ENCODE measurements at places on chromosomes 3 and 15.
A peak's percentile ranks its signal among the peaks of the same experiment; 100 is the strongest.

DNA sequence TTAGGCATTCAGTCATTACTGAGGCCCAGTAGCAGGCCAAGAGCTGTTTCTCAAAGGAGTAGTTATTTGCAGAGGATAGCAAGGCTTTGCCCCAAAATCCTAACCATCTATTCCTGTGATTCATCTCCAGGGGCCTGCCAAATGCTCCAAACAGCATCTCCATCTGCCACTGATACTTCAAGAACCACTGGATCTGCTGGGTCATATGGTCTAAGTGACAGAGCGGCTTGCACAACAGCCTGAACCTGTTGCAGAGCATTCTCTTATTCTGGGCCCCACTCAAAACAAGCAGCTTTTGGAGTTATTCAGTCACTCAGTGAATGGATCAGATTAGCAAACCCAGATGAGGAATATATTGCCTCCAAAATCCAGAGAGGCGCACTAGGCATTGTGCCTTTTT is 68.8 kb upstream of the ALDH1A3 start:
- no peak for DNase-seq

GRCh38 chr3:197256836-197257444 is 41.5 kb downstream of the DLG1 start:
- peak; percentile 60 for DNase-seq

- no peak for DNase-seq
Measured at GRCh38 chr3:113626503-113627371, 69.7 kb downstream of the USF3 start.

DNA sequence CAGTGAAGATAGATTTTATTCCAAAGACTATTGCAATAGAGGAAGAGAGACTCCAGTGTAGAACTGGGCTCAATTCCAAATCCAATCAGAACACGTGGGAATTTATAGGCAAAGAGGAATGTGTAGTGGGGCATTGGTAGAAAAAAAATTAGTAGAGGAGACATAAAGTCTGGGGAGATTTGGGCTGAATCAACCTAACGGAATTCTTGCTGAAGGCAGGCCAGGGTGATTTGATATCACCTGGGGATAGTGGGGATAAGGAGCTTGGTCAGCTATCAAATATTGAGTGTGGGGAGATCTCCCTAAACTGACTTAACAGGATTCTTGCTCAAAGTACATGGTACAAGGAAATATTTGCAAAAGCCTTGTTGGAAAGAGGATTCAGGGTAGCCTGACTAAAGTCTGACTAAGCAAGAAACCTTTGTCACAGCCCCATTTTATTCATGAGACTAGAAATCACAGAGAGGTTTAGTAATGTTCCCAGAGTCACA is 29.6 kb downstream of the SST start:
- DNase-seq = no peak

DNA sequence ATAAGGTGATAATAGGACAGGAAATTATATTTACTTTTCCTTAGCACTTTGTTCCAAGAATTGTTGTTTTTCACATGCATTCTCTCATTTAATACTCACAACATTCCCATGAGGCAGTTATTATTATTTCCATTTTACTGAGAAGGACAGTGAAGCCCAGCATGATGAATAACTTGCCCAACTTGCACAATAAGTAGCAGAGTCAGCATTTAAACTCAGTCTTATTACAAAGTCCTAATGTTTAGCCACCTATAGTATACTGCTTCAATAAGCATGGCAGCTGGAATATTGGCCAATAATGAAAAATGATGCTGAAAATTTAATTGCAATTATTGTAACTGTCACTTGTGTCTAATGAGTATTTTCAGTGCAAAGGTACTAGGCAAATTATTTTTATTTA is 45.7 kb downstream of the SYNPR start:
- DNase-seq = no peak

DNA sequence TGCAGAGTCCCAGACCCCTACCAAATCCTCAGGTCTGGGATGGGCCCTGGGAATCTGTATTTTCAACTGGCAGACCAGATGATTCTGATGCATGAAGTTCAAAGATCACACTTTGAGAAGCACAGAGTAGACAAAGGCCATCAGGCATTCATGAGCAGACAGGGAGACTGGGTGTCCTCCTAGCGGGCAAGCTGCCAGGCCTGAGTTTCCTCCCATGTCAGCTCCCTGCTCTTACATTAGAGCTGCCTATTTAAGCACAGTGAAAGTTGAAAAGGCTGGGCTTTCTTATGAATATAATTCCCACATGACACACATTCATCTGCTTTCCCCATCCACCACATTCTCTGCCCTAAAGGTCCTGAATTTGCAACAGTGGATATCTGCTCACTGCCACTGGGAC is 14.0 kb downstream of the CAPN3 start:
- DNase-seq = no peak

GRCh38 chr3:143529018-143529478 is 319.2 kb downstream of the SLC9A9 start:
- DNase-seq = no peak

DNA sequence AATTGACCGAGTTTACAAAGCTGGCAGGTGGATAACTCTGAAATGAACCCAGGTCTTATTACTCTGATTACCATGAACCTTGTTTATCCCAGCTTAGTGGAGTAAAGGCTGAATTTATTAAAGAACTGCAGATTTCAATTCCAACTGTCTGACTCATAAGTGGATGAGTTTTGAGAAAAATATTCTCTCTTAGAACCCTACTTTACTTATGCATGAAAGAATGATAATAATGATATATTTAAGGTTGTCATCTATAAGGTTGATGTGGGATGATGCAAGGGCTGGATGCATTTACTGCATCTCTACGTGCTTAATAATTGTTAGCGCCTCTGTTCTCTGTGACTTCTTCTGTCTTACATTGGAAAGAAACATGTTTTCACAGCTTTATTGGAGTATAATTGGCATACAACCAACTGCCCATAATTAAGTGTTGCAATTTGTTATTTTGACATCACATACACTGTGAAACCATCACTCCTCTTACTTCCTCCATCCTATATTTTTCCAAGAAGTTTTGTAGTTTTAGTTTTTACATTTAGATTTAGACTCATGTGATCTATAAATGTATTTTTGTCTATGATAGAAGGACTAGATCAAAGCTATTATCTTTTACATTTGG is 771.2 kb upstream of the ARRDC4 start:
- no peak for DNase-seq

GRCh38 chr3:136544532-136544931 is 207.6 kb downstream of the STAG1 start:
- no peak for DNase-seq

DNA sequence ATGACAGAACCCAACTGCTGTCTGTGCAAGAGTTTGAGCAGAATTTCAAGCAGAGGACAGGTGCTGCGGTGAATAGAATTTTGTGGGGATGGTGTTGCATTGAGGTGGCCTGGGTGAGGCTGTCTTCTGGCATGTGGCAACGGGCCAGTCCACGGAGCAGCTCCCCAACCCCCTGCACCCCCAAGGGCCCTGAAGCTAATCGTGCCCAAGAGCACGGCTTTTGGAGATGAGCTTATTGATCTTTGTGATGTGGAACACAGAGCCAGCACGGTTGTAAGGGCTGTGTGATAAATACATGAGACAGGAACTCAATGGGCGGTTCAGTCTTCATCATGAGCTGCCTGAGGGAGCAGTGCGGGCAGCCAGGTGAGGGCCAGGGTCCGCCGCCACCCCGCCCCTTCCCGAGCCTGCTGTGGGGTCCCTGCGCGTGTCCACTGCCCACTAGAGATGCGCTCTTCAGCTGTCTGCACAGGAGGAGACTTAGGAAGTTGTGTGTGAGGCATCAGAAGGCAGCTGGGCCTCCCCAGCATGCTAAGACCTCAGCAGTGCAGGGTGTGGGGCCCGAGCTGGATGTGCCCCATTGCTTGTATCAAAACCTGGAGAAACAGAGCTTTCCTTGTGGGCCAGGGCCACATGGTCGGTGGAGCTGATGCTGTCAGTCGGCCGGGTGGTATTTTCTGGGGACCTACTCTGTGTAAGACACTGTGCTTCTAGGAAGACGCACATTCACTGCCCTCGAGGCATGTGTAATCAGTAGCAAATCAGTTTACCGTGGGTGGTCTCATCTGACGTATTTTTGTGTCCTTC is 90.5 kb downstream of the CHRNA7 start:
- no peak for DNase-seq

DNA sequence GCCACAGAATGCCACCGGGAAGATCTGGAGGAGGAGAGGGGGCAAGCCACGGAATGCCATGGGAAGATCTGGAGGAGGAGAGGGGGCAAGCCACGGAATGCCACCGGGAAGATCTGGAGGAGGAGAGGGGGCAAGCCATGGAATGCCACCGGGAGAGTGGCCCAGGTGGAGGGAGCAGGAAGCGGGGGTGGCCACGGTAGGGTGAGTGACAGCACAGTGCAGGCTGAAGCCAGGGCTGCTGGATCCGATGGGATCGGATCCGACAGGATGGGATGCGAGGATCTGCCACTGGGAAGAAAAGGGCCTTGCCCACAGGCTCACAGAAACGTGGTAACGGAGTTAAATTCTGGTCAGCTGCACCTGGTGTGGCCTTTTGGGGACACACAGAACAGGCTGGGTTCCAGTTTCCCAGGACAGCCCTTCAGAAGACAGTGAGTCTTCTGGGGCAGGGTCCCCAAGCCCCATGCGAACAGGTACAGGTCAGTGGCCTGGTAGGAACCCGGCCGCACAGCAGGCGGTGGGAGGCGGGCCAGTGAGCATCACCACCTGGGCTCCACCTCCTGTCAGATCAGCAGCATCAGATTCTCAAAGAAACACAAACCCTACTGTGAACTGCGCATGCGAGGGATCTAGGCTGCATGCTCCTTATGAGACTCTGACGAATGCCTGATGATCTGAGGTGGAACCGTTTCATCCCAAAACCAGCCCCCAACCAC is 58.8 kb downstream of the XXYLT1 start:
- no peak for DNase-seq

- DNase-seq = no peak
Measured at GRCh38 chr15:100001405-100001804, 268.2 kb upstream of the LYSMD4 start.

DNA sequence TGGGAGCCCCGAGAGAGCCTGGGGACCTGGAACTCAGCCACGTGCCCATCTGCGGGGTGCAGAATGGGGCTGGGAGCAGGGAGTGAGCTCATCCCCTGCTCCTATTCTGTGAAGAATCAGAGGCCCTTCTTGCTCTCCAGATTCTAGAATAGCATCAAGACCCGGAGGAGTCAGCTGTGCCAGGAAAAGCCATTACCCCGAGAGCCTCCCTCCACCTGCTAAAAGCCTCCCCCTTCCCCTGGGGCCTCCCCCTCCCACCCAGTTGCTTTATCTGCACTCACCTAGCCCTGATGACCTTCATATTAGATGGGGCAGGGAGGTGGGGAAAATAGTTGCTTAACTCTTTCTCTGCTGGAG is 23.1 kb downstream of the CCDC33 start:
- DNase-seq = no peak

GRCh38 chr3:60333710-60334109 is 917.5 kb downstream of the FHIT start:
- no peak for DNase-seq

DNA sequence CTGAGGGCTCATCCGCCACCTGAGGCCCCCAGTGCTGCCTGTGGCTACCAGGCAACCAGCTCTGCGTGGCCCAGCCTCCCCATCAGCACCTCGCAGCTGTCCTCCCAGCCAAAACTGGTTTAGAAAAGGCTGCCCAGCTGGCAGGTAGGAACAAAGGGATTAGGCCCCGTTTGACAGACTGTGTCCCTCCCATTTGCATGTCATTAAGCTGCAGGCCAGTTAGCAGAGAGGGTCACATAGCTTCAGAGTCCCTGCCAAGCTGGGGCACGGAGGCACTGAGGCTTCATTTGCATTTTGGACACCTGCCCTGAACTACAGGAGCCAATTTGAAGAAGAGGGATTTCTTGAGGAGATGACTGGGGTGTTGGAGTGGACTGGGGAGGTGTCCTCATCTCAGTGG is 177.9 kb downstream of the TLE3 start:
- DNase-seq = no peak

DNA sequence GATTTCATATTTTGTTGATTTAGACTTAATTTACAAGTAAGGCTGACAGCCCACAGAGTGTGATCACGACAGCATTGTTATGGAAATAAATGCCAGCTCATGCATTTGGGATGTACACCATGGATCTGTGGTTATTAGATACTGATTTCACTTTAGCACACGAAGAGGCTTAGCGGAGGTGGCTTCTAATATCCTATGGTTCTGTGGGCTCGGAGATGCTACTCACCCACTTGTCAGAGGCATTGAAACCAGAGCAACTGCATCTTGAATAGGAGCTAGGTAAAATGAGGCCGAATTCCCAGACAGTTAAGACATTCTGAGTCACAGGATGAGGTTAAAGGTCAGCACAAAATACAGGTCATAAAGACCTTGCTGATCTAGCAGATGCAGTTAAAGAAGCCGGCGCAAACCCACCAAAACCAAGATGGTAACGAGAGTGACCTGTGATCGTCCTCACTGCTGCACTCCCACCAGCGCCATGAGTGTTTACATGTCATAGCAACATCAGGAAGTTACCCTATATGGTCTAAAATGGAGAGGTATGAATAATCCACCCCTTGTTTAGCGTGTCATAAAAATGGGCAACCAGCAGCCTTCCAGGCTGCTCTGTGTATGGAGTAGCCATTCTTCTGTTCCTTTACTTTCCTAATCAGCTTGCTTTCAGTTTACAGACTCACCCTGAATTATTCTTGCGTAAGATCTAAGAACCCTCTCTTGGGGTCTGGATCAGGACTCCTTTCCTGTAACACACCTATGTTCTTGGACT is 117.5 kb downstream of the PGPEP1L start:
- DNase-seq = no peak

GRCh38 chr3:184059424-184059823 is 6.6 kb downstream of the HTR3C start:
- no peak for DNase-seq

GRCh38 chr15:60095711-60096110 is 91.6 kb downstream of the FOXB1 start:
- no peak for DNase-seq

GRCh38 chr3:150789451-150789850 is 26.5 kb upstream of the SIAH2 start:
- DNase-seq = no peak

GRCh38 chr15:56045068-56045748 is 51.8 kb upstream of the NEDD4 start:
- no peak for DNase-seq

- DNase-seq = no peak
Measured at GRCh38 chr3:535566-536416, 339.2 kb downstream of the CHL1 start.

DNA sequence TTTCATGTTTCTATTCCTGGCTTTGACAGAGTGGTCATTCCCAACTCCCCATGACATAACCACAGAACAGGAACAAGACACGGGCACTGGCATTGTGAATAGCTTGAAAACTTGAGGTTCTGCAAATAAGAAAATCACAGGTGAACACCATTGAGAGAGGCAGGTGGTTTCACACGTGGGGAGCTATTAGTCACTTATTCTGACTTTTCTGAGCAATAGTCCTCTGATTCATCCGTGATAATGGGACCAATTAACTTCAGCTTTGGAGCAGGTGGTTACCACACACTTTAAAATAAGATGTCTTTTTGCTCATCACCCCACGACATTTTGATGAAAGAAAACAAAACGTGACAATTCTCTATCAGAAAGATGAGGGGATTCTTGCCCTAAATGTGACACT is 224.7 kb downstream of the KLF13 start:
- DNase-seq = no peak
